ENCODE measurements at places on chromosomes 1 and 21.

GRCh38 chr1:222234351-222234750, 313.6 kb downstream of the HHIPL2 start:
- no peak for DNase-seq

- no peak for DNase-seq
Observed at GRCh38 chr1:9842073-9842711, 18.4 kb upstream of the CLSTN1 start.

DNA sequence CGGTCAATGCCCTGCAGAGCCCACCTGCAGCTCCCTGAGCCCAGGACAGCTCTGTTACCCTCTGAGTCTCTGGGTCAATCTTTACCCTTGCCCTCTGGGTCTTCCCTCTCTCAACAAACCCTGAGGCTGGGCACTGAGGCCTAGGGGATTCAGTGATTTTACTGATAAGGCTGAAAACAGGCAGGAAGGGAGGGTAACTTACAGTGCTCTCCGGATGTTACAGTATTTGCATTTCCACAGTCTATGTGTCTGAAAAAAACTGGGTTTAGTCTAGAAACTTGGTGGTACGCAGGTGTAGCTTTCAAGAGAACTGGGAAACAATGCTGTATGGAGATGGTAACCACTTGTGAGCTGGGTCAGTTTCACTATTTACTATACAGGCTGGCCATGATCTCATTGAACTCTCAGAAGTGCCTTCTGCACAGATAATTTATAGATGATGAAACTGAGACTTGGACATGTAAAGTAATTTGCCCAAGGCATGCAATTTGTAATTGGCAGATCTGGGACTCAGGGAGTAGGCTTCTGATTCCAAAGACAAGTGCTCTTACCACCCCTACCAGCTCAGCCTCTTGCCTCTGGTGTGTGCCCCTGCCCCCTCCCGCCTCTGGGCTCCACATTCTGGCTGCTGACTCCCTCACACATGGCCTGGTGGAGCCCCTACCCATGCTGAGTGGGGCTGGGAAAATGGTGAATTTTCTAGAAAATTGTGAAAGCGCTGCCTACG, 48.8 kb downstream of the TENT5C start:
- DNase-seq, result no peak

DNA sequence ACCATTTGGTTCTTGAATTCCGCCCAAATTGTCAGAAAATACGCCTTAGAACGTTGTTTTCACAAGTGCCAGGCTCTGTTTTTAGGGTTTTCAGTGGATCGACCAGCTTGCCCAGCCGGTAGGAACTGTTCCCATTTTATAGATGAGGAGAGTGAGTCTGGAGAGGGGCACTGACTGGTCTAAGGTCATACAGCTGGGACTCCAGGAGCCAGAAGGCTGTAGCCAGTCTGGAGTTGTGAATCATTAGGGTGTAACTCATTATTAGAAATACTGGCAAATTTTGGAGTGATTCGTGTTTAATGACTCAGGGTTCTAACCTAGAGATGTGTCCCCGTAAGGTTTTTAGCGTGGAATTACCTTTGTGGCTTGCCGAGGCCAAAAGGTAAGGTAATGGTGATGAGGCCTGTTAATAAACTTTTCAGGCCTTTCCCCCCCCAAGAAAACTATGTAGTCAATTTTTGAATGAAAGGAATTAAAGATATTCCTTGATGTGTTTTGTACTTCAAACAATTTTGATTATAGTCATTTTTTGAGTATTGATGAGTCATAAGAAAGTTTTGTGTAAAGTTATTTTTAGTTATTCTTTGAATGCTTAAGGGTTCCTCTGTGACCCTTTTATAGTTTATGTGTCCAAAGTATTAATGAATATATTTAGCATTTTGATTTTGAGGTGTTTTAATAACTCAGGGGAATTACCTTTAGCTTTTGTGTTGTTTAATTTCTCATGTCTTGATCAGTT, 2.1 kb downstream of the DYRK1A start:
- DNase-seq, result no peak

DNA sequence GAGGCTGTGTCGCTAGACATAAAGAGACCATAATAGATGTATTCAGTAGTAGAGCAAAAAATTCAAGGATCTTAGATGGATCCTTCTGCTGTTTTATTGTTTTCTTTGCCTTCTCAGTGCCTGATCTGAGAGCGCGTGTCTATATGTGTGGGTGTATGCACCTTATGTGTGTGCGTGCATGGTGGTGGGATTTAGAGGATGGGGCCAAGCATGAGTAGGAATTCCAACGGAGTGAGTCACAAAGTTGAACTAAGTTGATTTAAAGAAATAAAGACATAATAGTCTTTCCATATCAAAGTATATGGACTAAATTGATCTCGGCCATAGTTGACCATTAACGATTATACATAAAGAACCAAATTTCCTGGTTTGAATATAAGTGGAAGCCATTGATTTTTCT, 178.7 kb downstream of the CYYR1 start:
- no peak for DNase-seq

DNA sequence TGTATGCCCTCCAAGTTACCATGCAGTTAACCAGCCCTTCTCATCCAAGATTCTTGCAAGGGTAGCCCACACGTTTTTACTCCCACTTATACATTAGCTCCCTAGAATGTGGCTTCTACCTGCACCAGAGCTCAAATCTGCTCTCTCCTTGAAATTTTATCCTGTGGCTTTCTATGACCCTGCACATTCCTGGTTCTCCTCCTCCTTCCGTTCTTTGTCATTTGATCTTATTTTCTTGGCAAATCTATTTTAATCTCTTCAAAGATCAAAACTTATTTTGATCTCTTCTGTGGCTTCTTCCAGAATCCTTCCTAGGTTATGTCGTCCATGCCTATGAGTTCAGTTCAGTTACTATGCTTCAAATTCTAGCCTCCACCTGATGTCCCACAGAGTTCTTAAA, 115.6 kb upstream of the GUCA2B start:
- no peak for DNase-seq

- DNase-seq, result no peak
Observed at GRCh38 chr1:109383087-109383779, 14.5 kb downstream of the SORT1 start.

- DNase-seq, result no peak
Observed at GRCh38 chr1:193270996-193271395, 84.6 kb upstream of the B3GALT2 start.

DNA sequence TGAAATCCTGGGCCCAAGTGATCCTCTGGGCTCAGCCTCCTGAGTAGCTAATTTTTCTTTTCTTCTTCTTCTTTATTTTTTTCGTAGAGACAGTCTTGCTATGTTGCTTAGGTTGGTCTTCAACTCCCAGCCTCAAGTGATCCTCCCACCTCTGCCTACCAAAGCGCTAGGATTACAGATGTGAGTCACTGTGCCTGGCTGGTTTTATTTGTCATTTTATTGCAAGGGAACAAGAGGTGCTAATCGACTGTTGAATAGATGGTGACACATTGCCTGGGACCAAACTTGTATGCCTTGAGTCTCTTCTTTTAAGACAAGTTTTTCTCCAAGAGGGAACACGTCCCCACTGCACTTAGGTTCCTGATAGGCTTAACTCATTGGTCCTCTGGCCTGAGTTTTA, 20.0 kb upstream of the KLHDC8A start:
- no peak for DNase-seq

GRCh38 chr1:47940779-47941178, 56.4 kb downstream of the TRABD2B start:
- no peak for DNase-seq

DNA sequence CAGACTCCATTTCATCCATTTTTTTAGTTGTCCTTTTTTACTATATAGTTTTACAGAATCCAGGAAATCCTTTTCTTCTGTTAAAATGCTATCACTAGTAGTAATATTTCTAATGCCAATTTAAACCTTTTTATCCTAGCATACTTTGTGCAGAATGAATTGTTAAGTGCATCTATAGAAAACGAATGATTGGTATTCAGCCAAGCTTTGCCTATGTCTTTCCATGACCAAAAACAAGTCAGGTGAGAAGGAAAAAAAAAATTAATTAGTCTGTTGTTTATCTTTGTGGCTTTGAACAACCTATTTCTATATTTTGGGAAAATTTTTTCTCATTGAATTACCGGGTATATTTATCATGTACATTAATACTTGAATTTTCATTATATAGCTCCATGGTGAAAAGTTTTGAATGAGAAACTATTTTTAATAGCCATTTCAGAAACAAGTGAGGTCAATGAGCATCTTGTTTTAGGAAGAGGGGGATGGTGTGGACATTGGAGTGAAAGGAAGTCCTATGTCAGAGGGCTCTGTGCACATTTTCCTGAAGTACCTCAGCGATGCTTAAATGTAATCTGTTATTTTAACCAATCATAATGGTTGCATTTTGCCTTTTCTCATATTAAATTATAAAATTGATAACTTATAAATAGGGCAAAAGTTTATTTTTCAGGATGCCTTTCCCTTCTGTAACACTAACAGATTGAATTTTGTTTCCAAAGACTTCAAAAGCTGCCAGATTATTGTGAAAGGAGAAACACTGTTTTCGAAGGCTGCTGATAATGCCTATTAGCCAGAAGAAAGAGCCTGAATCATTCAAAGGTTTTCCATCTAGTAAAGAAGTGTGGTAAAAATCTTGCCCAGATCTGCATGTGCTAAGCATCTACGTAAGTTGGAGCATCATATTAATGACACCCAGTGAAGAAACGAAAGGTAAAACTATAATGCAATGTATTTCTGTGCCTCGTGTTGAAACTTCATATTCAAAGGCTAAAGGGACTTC, 73.8 kb upstream of the S1PR1 start:
- DNase-seq, result no peak

DNA sequence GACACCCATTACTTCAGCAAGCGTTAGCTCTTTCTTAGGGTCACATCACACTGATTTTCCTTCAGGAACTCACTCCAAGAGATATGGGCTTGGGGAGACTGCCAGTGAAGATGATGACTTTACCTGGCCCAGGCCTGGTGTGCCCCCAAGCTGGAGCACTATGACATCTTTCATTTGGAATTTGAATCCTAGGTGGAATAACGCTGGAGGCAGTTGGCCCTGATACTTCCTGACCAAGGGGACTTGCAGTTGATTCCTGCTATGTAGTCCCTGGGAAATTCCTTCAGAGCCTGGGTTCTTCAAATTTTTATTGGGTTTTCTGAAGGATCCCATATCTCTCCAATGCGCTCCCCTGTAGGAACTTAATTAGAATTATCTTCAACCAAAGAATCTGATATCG, 114.9 kb upstream of the GUCA2B start:
- DNase-seq, result no peak

DNA sequence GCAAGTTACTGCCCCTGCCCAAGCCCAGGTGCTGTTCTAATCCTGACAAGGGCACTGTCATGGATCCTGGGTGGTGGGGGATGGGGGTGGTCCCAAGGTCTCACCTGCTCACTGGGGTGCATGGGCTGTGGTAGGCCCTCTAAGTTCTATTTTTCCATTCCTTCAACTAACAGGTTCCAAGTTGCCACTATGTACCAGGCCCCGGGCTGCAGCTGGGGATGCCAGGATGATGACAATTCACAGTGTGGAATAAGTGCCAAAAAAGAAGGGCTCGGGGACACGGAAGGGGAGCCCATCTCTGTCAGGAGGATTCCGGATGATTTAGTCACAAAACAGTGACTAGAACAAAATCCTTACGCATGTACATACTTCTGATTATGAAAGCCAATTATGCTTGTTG, 76.0 kb downstream of the STUM start:
- DNase-seq, result no peak

DNA sequence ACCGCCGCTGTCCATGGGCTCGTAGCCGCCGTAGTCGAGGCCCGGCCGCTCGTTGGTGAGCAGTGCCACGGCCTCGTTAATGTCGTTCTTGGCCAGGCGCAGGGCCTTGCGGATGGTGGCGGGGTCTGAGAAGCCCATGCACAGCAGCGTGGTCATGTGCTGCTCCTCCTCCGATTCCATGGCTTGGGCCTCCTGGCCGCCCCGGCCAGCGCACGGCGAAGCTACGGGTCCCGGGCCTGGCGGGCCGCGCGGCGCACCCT, 300 bp downstream of the USP24 start:
- DNase-seq, result no peak

- DNase-seq, result no peak
Observed at GRCh38 chr1:211566431-211567025, 12.4 kb downstream of the SLC30A1 start.

- no peak for DNase-seq
Observed at GRCh38 chr1:33003657-33004056, 33.0 kb downstream of the AK2 start.

GRCh38 chr1:51957618-51958017, 32.9 kb downstream of the RAB3B start:
- no peak for DNase-seq

DNA sequence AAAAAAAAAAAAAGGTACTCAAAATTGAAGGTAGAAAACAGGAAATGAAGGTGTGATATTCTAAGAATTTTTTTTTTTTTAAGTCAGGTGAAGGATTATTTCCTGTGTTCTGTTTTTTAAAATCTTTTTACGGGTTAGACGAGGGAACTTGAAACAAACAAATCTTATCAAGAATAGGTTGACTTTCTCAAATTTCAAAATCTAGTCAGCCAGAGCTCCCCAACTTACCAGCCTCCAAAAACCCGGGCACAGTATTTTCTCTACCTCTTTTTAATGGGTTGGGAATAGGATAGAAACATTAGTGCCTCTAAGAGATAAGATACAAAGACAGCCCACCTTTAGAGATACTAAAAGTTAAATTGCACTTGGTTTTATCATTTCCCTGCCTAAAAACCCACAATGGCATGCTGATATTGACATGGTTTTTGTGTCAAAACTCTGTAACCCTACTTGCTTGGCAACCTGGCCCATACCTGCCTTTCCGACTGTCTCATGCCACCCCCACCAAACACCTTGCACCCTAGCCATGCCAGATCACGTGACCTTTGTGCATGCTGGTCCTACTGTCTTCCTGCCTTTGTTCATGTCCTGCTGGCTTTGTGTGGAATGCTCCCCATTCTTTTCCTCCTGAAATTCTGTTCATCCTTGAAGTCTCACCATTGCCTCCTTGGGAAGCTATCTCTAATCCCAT, 4.2 kb downstream of the RCAN3 start:
- no peak for DNase-seq

DNA sequence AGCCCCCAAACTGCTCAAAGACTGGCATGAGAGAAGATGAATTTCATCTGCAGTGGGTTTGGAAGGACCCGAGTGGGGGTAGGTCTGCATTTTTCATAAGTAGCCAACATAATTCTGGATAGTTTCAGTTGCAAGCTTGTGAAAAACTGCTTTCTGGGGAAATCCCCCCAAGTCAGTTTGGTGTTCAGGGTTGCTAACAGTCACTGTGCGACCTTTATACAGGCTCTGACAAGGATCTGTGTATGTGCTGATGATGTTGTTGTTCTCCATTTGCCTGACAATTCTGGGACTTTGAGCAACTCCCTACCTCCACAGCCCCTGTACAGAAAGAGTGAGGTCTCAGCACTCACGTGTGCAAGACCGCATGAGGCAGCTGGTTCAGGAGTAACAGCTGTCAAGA, 87.9 kb downstream of the SUSD4 start:
- no peak for DNase-seq

DNA sequence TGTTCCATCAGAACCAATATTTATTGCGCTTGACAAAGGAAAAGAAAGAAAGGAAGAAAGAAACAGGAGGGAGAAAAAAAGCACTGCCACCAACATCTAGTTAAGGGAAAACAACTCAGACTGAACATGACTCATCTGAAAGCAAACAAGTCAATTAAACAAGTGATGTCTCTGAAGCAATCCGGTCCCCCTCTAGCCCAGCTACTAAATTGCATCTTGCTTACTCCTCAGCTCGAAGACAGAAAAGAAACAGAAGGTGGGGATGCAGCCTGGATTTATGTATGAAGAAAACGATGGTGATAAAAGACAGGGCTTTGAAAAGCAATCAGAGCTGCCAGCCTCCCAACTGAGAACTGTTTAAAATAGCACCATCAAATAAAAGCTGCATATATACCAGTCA, 188.2 kb downstream of the OMA1 start:
- DNase-seq, result no peak

Data from effector CD8-positive, alpha-beta T cell (primary cell).